Activated CD4-positive, alpha-beta memory T cell treated with anti-CD3 and anti-CD28 coated beads, Interleukin-2, amount 10 ng/mL, durations not matched to agents 7 days and 5 days (primary cell): ENCODE measurements at places on chromosomes 13 and 19.

- H3K36me3 ChIP-seq: peaks cover 23% of the 10 kb centered on the region
- peaks cover 55% of the 10 kb centered on the region for H3K4me1 ChIP-seq
These were observed 927 bp downstream of the CHAMP1 start for GRCh38 chr13:114315074-114315785.

DNA sequence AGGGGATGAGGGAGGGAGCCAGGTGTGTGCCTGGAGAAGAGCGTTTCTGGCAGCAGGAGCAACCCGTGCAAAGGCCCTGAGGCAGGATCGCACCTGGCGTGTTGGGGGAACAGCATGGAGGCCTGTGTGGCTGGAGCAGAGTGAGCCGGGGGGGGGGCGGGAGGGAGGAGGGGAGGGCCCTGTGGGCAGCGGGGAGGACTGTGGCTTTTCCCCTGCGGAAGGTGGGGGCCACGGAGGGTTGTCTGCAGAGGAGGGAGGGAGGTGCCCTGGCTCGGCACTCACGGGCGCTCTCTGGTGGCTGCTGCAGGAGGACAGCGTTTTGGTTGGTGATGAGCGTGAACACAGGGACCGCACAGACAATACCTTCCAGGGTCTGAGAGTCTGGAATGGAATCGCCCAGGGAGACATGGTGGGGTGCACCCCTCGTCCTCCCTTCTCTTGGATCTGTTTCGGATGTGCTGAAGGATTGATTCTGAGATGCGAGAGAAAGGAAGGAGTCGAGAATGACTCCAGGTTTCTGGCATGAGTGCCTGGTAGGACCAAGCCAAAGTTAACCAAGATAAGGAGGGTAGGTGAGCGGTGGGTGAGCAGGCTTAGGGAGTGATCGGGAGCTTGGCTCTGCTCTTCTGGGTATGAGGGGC lies 6.5 kb downstream of the RAB11B start:
- no peaks in the 10 kb centered on the region for H3K27me3 ChIP-seq
- no peak overlapping the region for H3K27ac ChIP-seq
- peaks cover 29% of the 10 kb centered on the region for H3K4me1 ChIP-seq
- peaks cover 3% of the 10 kb centered on the region for H3K36me3 ChIP-seq

- no peak for DNase-seq
- peaks cover 3% of the 10 kb centered on the region for H3K4me1 ChIP-seq
- no peaks in the 10 kb centered on the region for H3K36me3 ChIP-seq
These were observed at the start of gene CEACAM6 for GRCh38 chr19:41755328-41755913. Gene CEACAM6 (plus strand): TSS chr19:41755530. CDS start chr19:41755639, 109 bp downstream.

- no peak for DNase-seq
- peak overlapping the region; percentile 44 for H3K4me3 ChIP-seq
- no peaks in the 10 kb centered on the region for H3K27me3 ChIP-seq
- peaks cover 34% of the 10 kb centered on the region for H3K4me1 ChIP-seq
These were observed 16.7 kb downstream of the TICAM1 start for GRCh38 chr19:4814625-4815425.

DNA sequence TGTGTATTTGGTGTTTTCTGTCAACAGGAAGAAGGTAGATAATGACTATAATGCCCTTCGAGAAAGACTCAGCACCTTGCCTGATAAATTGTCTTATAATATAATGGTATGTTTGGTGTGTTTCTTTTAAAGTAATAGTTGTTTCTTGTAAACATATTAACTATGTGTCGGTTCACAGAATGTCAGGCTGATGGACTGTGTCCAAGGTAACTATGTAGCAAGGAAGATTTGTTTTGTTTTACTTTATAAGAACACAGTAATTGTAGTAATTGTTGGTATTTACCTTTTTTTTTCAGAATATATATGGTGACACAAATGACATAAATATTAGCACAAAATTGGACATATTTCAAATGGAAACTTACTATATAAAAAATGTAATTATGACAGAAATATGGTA lies 43.2 kb downstream of the URI1 start:
- H3K4me3 ChIP-seq: no peak overlapping the region
- H3K27ac ChIP-seq: no peak overlapping the region
- no peaks in the 10 kb centered on the region for H3K27me3 ChIP-seq
- no peak for DNase-seq
- H3K36me3 ChIP-seq: peaks cover 35% of the 10 kb centered on the region
- H3K4me1 ChIP-seq: peaks cover 9% of the 10 kb centered on the region

DNA sequence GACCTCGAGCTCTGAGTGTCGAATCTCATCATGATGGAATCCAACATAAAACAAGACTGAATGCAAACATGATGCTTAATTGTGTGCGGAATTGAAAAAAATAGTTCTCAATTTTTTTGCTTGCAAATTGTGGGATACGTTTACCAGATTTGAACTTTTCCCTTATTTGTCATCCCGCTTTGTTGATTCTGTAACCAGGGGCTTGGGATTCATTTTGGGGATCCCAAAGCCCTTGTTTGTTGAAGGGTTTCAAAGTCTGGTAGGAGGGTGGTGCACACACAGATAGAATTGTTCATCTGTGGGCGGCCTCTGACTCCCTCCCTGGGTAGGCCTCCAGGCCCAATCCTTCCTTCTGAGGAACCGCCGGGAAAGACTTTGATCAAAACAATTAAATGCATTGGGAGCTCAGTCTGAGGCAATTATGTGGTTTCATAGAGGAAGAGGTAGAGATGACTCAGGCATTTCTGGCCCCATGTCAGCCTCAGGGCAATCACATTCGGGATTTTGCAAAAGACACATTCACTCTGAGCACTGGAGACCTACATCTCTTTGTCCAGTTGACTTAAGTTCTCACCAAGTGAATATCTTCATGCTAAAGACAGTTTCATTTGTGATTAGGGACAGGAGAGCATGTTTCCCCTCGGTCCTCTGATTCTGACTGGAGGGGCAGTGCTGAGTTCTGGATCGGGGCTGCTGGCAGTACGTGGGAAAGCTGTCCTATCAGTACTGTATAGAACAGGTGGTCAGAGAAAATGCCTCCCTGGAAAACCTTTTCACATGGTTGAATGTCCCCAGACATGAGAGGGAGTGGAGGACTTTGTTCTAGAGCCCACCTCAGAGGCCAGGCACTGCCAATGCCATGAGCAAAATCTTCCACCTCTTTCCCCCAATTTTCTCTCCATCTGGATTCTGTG lies 27.8 kb upstream of the IGFL4 start:
- H3K4me3 ChIP-seq: no peak overlapping the region
- H3K36me3 ChIP-seq: no peaks in the 10 kb centered on the region
- no peak overlapping the region for H3K27ac ChIP-seq
- no peaks in the 10 kb centered on the region for H3K4me1 ChIP-seq
